ENCODE measurements at places on chromosomes 1 and 21.

DNA sequence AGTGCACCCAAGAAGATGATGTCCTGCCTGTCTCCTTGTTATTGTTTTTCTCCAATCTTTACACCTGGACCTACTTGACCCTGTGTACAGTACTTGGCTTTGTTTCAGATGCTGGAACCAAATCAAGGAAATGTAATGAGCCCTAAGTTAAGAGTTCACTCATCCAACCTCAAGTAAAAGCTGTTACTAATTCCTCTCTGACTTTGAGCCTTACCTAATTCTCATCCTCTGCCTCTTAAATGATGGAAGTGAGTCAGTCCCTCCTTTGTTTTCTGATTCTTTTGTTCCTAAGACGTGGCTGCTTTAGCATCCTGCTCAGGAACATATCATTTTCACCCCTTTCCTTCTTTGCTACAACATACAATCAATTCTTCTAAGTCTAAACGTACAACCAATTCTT lies 15.3 kb upstream of the PLA2G4A start:
- DNase-seq, result no peak

GRCh38 chr1:101178688-101179491 lies 57.9 kb upstream of the S1PR1 start:
- DNase-seq, result no peak

DNA sequence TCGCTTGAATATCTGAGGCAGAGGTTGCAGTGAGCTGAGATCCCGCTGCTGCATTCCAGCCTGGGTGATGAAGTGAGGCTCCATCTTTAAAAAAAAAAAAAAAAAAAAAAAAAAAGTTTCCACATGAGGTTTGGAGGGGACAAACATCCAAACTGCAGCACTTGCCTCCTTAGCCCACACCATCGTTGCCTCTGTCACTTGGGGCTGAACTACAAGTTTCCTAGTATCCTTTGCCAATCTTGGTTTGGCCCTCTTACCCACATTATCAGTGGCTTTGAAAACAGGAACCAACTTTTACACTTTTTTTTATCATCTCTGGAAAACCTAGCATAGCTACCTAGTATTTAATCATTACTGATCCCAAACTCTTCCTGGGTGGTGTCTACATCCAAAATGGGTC lies 59.2 kb downstream of the CLSTN1 start:
- DNase-seq, result no peak

- DNase-seq, result no peak
Observed at GRCh38 chr1:20366463-20367115, 75.9 kb downstream of the VWA5B1 start.

DNA sequence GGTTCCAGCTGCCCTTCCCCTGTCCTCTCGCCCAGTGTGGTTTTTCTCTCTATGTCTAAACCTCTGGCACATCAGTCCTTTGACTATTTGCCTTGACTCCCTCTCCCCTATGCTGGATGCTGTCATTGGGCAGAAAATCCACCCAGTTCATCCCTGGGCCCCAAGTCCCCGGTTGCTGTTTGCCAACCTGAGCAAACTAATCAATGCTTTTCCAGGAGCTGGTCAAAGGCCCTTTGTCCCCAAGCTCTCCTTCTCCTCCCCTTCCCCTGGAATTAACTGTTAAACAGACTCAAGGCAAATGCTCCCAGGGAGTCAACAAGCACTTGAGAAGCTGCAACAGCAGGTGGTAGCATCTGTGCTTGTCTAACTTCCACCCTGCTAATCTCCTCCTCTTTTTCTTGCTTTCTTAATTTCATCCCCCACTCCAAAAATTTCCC lies 102.7 kb downstream of the LMX1A start:
- DNase-seq, result no peak

DNA sequence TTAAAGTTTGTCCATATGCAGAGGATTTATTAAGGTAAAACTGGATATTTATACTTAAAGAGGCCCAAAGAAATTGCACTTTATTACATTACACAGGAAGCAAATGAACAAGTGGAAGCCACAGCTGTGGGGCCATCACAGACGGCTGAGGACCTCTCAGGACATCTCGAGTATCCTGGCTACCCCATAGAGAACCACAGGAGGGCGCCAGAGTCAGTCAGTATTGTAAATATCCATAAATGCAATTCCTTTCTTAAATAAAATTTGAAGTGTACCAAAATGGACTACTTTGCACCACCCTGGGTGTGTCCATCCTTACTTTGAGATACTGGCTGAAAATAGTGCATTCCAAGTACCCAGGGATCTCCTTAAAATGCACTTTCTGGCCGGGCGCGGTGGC lies 257.2 kb downstream of the MRPL39 start:
- peak; percentile 64 for DNase-seq

DNA sequence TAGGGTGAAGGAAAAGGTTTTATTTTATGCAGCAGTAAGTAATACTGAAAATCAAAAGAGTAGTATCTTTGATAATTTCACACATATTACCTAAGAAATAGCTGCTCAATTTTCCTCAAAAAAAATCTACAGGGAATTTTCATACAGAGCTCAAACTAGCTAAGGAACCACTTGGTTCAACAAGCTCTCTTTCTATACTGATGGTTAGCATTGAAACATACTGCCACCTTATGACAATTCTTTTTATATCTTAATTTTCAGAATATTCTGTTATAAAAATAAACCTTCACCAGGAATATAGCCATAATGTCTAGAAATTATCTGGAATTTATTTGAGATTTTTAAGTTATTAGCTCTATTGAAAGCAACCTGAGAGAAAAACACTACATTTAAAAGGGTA lies 142.1 kb downstream of the DPYD start:
- DNase-seq, result no peak

- no peak for DNase-seq
Observed at GRCh38 chr1:201028461-201028889, 5.0 kb upstream of the KIF21B start.

GRCh38 chr1:221620437-221621384 lies 121.2 kb downstream of the DUSP10 start:
- DNase-seq, result peak; percentile 25

GRCh38 chr1:178739285-178740045 lies 14.4 kb downstream of the RALGPS2 start:
- DNase-seq, result no peak

DNA sequence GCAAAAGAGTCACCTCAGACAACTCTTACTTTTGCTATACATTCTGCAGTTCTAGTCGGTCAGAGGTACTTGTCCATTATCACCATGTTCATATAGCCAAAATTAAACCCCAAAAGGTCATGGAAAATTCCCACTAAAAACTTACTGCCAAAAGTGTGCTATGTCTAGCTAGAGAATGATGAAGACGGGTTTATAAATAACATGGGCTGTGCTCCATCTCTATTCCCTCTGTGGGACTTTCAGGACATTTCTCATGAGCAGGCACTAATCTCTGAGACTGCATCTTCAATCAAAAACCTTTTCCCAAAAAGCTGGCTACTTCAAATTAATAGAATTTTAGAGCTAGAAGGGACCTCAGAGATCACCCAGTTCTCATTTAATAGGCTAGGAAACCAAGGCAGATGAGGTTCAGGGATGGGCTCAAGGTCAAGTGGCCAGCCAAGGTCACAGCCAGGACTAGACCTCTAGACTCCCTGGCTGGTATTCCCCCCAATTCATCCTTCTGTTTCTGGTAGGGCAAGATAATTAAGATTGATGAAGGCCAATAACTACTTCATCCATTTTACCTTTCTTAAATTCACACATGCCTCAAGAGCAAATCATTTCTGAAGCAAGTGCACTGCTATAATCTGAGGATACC lies 21.0 kb upstream of the MOB3C start:
- no peak for DNase-seq

- peak; percentile 40 for DNase-seq
Observed at GRCh38 chr1:47405697-47406096, 10.4 kb upstream of the FOXE3 start.

GRCh38 chr1:155015527-155016230 lies 13.1 kb downstream of the ZBTB7B start:
- DNase-seq, result no peak

DNA sequence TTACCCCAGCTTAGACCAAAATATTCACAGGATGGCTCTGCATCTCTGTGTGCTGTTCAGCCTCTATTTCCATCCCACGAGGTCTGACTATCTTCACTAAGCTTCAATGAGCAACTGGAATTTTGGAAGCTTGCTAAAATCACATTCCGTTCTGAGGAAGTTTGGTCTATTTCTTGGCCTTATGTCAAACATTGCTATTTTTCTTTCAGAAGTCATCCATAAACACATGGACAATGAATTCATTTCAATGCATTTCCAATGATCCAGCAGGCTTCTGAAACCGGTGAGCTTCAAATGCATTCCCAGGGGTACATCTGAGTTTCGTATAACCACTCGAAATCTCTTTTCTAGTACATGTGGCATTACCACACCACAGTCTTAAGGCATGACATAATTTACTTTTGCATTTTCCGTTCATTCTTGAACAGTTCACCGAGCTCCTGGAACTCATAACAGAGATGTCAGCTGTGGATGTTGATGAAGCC lies 294.1 kb upstream of the KAZN start:
- DNase-seq, result peak; percentile 65

- no peak for DNase-seq
Observed at GRCh38 chr1:200381256-200381984, 28.4 kb downstream of the ZNF281 start.

- DNase-seq, result peak; percentile 18
Observed at GRCh38 chr21:30044447-30045064, 104.8 kb upstream of the GRIK1 start.

DNA sequence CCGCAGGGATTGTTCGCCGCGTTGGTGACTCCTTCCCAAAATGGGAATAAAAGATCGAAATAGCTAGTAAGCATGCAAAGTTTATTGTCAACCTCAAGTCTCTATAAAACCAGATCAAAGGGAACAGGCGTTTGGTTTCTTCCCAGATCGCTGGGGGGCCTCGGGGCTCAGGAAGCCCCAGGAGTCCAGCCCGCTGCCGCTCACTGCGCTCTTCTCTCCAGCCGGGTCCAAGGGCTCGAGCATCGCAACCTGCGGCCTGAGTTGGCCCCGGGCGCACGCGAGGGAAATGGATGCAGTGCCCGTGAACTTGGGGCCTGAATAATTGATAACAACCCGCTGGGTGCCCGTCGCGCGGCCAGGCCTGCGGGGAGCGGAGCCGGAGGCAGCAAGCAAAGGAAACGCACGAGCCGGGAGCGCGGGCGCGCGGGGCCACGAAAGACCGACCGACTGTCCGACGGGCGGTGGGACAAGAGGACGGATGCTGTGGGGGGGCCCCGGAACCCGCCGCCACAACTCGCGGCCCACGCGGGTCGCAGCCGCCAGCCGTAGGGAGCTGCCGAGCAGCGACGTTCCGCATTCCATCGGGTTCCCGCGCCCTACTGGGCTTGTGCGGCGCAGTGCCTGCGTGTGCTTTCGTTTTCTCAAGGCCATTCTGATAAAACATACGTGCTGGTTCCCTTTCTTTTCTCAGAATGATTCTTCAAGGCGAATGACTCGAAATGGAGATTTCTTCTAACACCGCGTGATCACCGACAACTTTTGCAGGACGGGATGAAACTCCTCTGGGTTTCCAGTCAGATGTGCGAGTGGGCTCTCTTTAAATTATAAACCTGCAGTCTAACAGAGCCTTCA lies 14.0 kb upstream of the ALX3 start:
- peak; percentile 72 for DNase-seq

DNA sequence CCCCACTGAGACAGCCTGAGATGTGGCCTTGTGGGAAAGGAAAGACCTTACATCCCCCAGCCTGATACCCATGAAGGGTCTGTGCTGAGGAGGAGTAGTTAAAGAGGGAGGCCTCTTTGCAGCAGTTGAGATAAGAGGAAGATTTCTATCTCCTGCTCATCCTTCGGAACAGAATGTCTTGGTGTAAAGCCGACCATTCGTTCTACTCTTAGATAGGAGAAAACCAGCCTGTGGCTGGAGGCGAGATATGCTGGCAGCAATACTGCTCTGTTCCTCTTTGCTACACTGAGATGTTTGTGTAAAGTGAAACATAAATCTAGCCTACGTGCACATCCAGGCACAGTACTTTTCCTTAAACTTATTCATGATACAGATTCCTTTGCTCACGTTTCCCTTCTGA lies 1.5 kb upstream of the CCDC27 start:
- DNase-seq, result no peak

DNA sequence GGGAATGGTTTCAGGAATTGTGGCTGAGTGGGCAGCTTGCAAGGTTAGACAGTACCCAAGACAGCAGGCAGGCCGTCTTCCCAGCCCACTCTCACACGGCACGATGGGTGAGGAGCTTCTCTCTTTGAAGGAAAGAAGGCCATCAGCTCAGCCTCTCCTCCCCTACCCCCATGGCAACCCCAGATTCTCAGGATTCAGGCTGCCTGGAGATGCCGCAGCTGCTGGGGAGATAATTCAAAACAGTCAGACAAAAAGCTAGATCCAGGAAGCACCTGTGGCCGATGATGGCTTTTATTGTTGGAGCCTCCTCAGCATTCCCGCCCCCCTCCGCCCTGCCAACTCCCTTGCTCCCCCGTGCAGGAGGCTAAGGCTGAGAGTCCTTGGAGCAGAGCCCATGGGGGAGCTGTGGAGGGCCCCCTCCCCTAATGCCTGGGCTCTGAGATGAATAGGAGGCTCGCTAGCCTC lies 220.5 kb downstream of the TRABD2B start:
- no peak for DNase-seq

DNA sequence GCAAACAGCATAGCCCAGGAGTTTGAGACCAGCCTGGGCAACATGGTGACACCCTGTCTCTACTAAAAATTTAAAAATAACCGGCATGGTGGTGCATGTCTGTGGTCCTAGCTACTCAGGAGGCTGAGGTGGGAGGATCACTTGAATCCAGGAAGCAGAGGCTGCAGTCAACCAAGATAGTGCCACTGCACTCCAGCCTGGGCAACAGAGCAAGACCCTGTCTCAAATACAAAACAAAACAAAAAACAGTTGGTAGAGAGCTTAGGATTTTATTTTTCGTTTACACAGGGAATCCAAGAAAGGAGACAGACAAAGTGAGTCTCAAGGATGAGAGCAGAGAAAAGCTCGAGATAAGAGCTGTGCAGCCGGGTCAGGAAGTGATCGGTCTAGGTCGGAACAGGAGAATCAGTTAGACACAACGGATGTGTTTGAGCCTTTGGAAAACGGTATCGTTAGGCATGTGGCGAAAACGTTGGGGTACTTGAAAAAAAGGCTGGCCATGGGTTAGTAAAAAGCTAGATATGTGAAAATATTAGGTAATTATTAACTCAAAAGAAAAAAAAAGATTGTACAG lies 1.7 kb upstream of the MIB2 start:
- DNase-seq, result no peak

GRCh38 chr21:31917108-31917507 lies 44.3 kb downstream of the HUNK start:
- DNase-seq, result no peak

- no peak for DNase-seq
Observed at GRCh38 chr1:85892366-85892765, 184.1 kb upstream of the ZNHIT6 start.

GRCh38 chr1:231395076-231395997 lies 26.8 kb downstream of the EGLN1 start:
- peak; percentile 90 for DNase-seq

GRCh38 chr1:3135744-3136455 lies 66.9 kb downstream of the PRDM16 start:
- no peak for DNase-seq

DNA sequence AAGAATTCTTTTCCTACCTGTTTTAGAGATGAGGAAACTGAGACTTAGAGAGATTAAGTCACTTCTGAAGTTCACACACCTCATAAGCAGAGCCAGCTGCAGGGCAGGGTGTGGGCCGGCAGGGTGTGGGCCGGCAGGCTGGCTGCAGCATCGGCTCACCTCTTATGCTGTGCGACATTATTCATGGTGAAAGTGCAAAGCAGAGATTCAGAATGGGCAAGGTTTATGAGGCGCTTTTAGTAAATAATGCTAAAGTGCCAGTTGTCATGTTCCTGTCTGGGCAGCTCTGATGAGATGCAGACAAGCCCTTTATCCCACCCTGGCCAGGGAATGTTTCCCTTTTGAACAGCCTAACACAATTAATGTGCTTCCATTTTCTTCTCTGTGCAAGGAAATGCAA lies 14.6 kb downstream of the MAB21L3 start:
- no peak for DNase-seq

- DNase-seq, result no peak
Observed at GRCh38 chr1:89553157-89553556, 28.5 kb downstream of the LRRC8B start.
